GOT3 (cell line): ENCODE measurements at places on chromosomes 5 and 9.

DNA sequence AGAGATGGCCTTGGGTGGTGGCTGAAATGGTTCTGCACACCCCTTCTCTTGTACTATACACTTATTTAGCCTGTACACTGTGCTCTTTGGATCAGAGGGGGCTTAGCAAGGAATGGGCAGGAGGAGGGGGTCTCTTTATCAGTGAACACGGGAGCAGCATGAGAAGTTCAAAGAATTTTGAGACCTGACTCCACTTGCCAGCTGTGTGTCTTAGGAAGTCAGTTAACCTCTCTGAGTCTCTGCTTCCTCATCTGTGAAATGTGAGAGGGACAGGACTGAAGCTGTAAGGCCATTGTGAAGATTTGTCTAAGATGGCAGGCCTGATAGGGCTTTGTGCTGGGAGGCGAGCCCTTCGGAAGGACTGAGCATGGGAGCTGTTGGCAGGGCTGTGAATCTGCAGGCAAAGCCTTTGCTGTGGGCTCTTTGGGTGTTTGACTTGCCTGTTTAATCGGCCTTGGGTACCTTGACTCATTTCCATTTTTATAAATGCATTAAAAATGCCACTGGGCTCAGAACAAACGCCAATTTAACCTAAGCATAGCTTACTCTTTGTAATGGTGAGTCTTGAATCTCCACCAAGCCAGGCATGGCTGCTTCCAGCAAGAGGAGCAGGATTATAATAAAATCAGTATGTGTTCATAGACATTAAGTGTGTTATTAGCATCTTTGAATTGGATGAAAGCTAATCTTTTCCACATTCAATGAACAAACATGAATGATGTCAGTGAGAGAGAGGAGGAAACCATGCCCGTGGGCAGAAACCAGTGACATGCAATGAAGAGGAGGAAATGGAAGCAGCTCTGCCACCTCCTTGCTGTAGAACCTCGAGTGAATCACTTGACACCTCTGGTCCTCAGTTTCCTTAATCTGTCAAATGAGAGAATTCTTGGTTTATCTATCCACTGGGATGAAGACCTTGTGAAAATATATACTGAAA lies 89.4 kb downstream of the MACROH2A1 start:
- DNase-seq: no peak

- no peak for DNase-seq
These were observed 31.6 kb downstream of the LMNB1 start for GRCh38 chr5:126808521-126808988.

- DNase-seq: no peak
These were observed 6.0 kb downstream of the RAPGEF6 start for GRCh38 chr5:131628990-131629389.

GRCh38 chr9:21852754-21853153 lies 50.3 kb downstream of the MTAP start:
- no peak for DNase-seq

- no peak for DNase-seq
These were observed 45.2 kb downstream of the ANKDD1B start for GRCh38 chr5:75656311-75657003.

GRCh38 chr9:90964101-90965020 lies 162.7 kb downstream of the SYK start:
- no peak for DNase-seq

- DNase-seq: no peak
These were observed 259.4 kb downstream of the HSPA4 start for GRCh38 chr5:133311176-133311575.

DNA sequence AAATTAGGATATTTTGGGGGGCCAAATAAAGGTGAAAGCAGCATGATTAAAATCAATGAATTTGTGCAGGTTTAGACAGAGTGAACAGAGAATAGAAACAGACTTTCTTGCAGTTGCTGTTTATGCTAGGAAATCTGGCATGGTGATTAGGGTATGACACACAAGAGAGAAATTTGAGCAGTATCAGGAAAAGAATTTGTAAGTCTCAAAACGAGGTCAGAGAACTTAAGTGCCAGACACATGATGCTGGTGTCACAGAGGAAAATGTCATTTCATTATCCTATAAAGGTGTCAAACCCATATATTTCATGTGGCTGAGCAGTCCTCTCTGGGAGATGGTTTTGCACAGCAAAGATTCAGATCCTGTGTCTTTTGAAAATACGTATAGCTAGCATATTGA lies 15.7 kb downstream of the LVRN start:
- DNase-seq: no peak
